Stimulated activated CD8-positive, alpha-beta memory T cell treated with anti-CD3 and anti-CD28 coated beads, Interleukin-7, amount 100 ng/mL, for 1 hour (primary cell): ENCODE measurements at places on chromosomes 2 and 18.

GRCh38 chr2:160214461-160215445 is 14.7 kb upstream of the ITGB6 start:
- no peak for DNase-seq

DNA sequence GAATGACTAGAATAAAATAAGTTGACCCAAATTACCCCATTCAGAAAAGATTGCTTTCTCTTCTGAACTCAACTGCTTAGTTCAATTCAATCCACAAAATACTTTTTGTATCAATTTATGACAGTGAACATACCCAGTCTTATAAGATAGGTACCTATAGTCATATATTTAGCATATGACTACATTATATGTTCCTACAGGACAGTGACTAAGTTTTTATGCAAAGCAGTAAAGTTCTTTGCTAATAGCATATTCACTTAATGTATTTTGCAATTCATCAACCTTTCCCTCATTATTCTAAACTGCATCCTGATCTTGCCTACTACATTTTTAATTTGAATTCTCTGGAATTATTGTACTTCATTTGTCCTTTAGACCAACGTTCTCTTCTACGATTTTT is 30.3 kb upstream of the C2orf15 start:
- DNase-seq, result no peak

DNA sequence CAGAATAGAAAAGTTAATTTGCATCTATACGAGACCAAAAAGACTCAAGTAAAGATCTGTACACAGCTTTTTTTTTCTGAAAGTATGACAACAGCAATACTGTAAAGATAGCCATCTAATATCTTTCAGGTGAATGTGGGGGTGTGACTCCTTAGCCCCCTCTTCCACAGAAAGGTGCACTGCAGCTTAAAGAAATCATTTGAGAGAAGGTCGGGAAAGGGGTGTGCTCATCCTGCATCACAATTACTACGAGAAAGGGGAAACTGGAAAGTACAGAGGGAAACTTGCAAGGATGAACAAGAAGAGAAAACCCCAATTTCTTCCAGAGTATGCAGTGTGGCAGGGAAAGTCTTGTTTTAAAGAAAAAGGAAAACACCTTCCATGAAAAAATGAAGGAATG is 255.6 kb downstream of the CCDC178 start:
- no peak for DNase-seq

- no peak for DNase-seq
Observed at GRCh38 chr2:189522435-189523151, 58.0 kb downstream of the SLC40A1 start.

DNA sequence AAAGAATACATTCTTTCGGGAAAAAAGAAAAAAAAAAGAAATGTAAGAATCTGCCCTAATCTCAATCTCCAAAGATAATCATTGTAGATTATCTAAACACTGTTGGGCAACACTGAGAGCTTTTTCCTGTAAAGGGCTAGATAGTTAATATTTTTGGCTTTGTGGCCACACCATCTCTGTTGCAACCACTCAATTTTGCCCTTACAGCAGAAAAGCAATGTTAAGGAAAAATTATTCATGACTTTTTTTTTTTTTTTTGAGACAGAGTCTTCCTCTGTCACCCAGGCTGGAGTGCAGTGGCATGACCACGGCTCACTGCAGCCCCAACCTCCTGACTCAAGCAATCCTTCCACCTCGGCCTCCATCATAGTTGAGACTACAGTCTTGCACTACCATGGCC is 17.3 kb upstream of the FZD5 start:
- DNase-seq, result no peak

- no peak for DNase-seq
Observed at GRCh38 chr2:25492726-25493125, 151.0 kb upstream of the DNMT3A start.

- DNase-seq, result no peak
Observed at GRCh38 chr2:204124140-204124750, 187.7 kb downstream of the ICOS start.

- DNase-seq, result no peak
Observed at GRCh38 chr2:207760453-207760852, 9.3 kb downstream of the FZD5 start.

DNA sequence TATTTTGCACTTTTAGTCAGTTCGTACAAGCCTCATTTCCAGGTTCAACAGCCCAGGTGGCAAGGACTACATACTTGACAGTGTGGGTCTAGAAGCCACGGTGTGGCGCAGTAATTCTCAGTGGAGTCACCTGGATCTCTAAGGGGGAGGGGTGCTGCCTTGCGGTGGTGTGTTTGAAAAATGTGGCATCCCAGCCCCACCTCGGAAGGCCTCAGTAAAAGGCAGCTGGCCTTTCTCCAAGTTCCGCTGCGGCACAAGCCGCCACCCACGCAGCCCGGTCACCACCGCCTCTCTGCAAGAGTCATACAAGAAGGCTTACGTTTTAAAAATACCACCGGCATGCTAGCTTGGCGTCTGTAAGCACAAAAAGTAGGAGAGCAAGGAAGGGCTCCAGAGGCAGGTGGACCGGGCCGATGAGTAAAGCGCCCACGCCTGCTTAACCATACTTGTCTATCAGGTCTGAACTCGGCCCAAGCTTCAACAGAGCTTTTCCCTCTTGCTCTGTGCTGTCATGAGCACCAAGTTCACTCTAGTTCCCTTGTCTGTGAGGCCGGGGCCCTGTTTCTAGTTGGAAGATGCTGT is 49.5 kb downstream of the SPRED2 start:
- peak; percentile 47 for DNase-seq

- no peak for DNase-seq
Observed at GRCh38 chr18:13414521-13414920, 196.0 kb downstream of the LDLRAD4 start.

GRCh38 chr2:98776136-98776535 is 45.2 kb upstream of the MGAT4A start:
- DNase-seq, result no peak

- DNase-seq, result no peak
Observed at GRCh38 chr2:140308706-140309105, 1528.5 kb upstream of the NXPH2 start.

- DNase-seq, result no peak
Observed at GRCh38 chr2:47293976-47294375, 109.0 kb upstream of the MSH2 start.

GRCh38 chr2:151999053-151999452 is 99.8 kb downstream of the CACNB4 start:
- DNase-seq, result peak; percentile 9

- DNase-seq, result no peak
Observed at GRCh38 chr2:79798776-79799175, 285.9 kb downstream of the CTNNA2 start.

DNA sequence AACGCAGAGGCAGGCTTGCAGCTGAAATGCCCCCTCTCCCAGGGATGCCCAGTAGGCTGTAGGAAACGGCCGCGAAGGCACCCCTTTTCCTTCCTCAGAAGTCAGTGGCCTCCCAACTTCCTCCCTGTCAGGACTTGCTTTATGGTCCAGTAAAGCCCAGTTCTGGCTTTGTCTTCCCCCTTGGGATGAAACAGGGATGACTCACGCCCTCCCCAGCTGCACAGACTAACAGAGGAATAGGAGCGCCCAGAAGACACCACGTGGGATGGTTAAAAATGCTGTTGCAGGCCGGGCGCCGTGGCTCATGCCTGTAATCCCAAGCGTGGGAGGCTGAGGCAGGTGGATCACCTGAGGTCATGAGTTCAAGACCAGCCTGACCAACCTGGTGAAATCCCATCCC is 6.9 kb downstream of the CREG2 start:
- no peak for DNase-seq

DNA sequence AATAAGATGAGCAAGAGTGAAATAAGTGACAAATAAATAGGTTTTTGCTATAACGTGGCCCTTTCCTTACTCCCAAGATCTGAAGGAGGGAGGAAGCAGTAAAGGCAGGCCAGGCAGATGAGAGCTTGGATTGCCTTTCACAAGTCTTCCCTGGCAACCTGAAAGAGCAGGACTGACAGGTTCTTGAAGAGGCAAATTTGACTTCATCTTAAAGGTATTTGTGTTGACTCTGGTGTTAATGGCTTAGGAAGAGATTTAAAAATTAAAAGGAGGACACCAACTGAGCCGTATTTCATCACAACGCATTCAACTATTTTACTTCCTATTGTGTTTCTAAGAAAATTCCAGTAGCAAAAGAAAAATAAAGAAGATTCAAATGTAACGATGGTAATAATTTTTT is 3.2 kb downstream of the STRN start:
- no peak for DNase-seq

- DNase-seq, result no peak
Observed at GRCh38 chr2:239957681-239958472, 67.3 kb downstream of the NDUFA10 start.

DNA sequence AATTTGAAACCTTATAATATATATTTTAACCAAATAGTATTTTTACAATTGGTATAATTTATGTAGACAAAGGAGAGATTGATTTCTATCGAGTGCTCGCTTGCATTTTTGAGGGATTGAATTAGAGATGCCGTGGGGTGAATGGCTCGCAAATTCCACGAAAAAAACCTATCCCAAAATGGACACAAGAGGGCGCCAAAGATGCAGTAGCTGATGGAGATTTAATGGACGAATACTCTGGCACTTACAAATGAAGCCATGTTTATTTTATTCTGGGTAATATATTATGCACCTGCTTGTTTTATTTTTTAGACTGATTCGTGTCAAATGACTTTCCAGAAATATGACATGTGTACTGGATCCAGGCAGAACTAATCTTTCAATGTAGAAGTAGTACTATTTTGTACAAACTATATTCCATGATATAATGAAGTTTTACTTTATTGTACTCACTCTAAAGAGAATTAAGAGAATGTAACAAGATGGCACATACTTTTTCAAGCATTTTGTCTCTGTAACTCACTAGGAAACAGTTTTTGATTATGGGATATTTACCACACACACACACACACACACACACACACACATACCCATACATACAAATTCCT is 505.4 kb downstream of the PLCL1 start:
- DNase-seq, result peak; percentile 19

GRCh38 chr2:86336675-86337243 is 667 bp downstream of the REEP1 start:
- no peak for DNase-seq

GRCh38 chr2:69168144-69168813 is 155.3 kb downstream of the ANTXR1 start:
- no peak for DNase-seq

- no peak for DNase-seq
Observed at GRCh38 chr2:186913870-186914269, 64.9 kb upstream of the ZSWIM2 start.

DNA sequence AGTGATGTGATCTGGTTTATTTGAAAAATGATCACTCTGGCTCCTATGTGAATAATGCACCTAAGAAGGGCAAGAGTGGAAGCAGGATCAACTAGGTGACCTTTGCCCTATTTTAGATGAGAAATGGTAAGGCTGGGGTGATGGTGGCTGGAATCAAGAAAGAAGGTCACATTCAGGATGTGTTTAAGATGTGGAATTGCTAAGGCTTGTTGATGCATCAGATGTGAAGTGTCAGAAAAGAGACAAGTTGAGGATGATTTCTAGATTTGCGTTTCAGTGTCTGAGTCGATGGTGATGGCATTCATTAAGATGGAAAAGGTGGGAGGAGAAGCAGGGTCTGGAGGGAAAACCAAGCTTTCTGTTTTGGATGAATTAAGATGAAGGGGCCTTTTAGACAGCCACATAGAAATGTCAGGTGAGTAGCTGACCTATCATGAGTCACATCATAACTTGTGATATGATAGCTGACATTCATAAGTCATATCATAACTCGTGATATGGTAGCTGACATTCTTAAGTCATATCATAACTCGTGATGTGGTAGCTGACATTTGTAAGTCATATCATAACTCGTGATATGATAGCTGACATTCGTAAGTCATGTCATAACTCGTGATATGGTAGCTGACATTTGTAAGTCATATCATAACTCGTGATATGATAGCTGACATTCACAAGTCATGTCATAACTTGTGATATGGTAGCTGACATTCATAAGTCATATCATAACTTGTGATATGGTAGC is 101.2 kb upstream of the SEC11C start:
- DNase-seq, result no peak

- DNase-seq, result no peak
Observed at GRCh38 chr18:2716394-2717326, 61.1 kb downstream of the SMCHD1 start.

GRCh38 chr2:142966284-142966683 is 88.8 kb downstream of the KYNU start:
- DNase-seq, result no peak

DNA sequence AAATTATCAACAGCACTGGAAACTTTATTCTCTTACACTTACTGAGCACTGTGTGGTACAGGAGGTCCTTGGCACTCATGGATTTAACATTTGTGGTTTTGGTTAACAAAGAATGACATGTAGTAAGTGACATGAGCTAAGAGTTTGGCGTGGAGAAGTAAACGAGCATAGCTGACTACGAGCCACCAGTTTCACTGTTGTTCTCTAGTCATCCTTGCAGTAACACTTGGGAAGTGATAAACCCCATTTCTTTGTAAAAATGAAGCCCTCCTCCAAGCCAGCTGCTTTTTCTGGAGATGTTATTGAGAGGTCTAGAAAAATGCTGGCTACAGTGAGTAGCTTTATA is 32.7 kb downstream of the QPCT start:
- DNase-seq, result no peak

- DNase-seq, result no peak
Observed at GRCh38 chr2:85711578-85712060, 17.5 kb downstream of the GNLY start.

GRCh38 chr2:219228911-219229304 is 528 bp downstream of the ATG9A start:
- no peak for DNase-seq

DNA sequence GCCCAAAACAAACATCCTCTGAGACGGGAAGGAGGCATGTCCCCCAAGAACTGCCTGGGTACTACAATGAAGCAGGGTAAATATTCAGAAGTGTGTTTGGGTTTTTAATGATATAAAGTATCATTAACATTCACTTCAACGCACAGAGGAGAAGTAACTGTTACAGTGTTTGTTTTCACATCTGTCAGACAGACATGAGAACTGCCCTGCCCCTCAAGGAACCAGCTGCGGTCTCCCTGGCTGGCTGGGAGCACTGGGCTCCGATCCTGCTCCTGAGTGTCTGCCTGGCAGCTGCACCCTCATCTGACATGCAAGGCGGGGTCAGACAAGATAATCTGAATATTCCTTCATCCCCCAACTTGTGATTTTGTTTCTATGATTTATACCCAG is 75.6 kb downstream of the MBP start:
- no peak for DNase-seq

GRCh38 chr18:9334973-9335696 is 562 bp downstream of the TWSG1 start:
- DNase-seq, result peak; percentile 3

- DNase-seq, result no peak
Observed at GRCh38 chr18:44732599-44732998, 51.9 kb downstream of the SETBP1 start.

DNA sequence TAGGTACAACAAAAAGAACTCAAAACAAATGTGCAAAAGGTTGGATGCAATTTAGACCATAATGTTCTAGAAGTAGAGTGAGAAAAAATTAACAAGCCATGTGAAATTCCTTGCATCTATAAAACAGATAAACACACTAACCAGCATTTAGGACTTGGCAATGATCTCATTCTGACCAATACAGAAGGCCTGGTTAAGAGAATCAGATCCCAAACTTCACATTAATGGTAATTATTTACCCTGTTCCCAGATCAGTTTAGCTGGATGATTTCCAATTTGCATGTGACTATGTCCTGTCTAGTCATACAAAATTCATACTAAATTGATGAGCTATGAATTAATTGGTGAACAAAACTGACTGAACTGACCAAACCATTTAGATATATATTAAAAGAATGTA is 98.4 kb upstream of the FIGN start:
- DNase-seq, result no peak

GRCh38 chr2:143451642-143452281 is 322.5 kb downstream of the ARHGAP15 start:
- no peak for DNase-seq

- no peak for DNase-seq
Observed at GRCh38 chr2:106759966-106760365, 126.0 kb downstream of the ST6GAL2 start.
